ENCODE measurements at places on chromosomes 1 and 21.

GRCh38 chr1:96865731-96866685 is 144.4 kb downstream of the PTBP2 start:
- no peak for DNase-seq

GRCh38 chr1:82689217-82689616 is 888.5 kb downstream of the ADGRL2 start:
- no peak for DNase-seq

- DNase-seq: no peak
Observed at GRCh38 chr1:161350671-161351070, 17.0 kb downstream of the CFAP126 start.

DNA sequence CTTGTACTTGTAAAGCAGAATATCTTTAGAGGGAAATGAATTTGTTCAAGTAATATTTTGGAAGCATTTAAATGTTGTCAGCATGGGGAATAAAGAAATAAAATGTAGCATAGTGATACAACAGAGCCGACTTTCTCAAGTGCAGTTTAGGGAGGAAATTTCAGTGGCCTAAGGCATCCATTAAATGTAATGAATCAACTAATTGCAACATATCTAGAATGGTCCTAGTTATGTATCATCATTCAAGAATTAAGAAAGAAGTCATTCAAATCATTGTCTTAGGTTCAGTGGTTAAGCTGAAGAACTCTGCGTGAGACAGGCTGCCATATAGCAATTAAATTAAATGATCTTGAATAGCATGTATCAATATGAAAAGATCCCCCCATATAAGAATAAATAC is 360.7 kb downstream of the TBX15 start:
- DNase-seq: no peak

DNA sequence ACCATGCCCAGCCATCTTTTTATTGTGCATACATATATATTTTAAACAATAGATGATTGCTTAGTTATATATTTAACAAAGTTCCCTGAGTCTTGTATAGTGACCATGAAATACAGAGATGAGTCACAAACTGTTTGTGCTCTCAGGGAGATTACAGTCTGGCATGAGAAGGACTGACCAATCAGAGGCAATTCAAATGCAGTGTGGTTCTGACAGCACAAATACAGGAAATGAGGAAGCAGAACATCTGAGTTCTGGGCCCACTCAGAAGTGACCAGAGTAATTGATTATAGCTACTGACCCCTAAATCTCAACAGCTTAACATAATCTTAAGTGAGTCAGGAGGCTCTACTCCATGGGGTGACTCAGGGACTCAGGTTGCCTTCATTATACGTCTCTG is 534.5 kb downstream of the OMA1 start:
- DNase-seq: no peak

GRCh38 chr1:188061881-188062280 is 1233.1 kb downstream of the PLA2G4A start:
- DNase-seq: no peak

GRCh38 chr1:231684356-231685244 is 58.0 kb downstream of the DISC1 start:
- no peak for DNase-seq

DNA sequence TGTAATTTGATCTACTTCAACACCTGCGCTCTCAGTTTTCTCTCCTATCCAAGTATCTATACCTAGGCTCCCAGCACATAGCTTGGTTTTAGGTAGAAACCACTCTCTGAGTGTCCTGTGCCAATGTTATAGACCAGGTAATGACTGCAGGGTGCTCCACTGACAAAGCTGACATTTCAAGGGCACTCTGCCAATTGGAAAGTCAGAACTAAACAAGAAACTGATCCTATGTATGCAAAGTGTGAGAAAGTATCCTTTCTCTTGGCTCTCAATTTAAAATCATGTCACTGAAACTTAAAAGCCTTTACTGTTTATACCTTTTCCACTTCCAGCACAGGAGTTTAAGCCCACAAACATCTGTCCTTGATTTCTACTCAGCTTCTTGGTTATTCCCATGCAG is 45.0 kb upstream of the AIM2 start:
- no peak for DNase-seq

GRCh38 chr1:85394130-85394529 is 70.8 kb downstream of the DDAH1 start:
- no peak for DNase-seq

Data from activated CD4-positive, alpha-beta memory T cell treated with anti-CD3 and anti-CD28 coated beads, Interleukin-2, amount 10 ng/mL, durations not matched to agents 7 days and 5 days (primary cell).